NCI-H510A (cell line): ENCODE measurements at places on chromosomes 3 and 15.
A peak's percentile ranks its signal among the peaks of the same experiment; 100 is the strongest.

DNA sequence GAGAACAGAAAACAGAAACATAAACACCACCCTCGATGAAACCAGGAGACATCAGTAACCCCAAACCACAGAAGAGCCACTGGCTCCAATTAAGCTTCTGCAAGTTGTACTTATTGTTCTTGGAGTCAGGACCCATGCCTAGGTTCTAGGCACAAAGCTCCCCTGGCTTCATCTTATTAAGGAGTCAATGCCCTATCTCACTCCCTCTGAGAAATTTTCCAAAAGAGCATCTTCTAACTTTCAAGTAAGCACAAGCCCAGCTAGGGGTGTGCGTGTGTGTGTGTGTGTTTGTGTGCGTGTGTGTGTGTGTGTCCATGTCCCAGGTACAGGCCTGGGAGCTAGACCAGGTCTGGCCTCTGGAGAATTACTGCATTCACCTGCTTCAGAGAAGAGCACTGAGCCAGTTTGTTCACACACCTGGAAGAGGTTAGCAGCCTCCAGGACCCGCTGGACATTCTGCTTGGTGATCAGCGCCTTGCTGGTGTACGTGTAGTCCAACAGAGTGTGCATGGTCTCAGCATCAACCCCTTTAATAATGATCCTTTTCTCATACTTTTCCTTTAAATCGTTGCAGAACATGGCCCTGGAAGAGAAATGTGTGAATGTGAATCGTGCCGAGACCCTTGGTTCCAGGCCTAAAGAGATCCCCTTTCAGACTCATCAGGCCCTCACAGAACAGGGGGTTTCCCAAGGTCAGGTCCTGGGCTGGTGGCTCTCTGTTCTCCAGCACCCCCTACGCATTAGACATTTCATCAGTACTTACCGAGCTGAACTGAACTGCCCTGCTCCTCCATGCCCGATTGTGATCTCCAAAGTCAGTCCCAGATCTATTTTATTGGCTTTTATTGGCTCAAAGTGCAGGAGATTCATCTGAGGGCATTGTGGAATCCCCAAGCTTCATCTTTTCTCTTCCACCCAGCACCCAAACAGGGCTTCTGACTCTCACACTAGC lies 27.8 kb downstream of the KLHL6 start:
- no peak for DNase-seq

GRCh38 chr3:33989229-33989628 lies 190.8 kb downstream of the PDCD6IP start:
- no peak for DNase-seq

DNA sequence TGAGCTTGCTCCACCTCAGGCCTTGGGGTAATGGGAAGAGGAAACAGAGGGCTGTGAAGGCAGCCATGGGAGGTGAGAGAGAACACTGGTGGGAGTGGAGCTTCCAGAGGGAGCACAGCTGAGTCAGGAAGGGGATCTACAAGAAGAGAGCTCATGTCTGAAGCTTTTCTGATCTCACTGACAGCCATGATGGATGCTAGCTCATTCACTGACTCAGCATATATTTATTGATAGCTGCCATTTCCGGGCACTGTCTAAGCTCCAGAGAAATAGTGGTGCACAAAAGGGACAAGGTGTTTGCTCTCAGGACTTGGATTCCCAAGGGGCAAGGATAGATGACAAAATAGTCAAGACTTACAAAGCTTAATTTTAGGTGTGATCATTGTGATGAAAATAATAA lies 218.8 kb downstream of the CLSTN2 start:
- DNase-seq = no peak

DNA sequence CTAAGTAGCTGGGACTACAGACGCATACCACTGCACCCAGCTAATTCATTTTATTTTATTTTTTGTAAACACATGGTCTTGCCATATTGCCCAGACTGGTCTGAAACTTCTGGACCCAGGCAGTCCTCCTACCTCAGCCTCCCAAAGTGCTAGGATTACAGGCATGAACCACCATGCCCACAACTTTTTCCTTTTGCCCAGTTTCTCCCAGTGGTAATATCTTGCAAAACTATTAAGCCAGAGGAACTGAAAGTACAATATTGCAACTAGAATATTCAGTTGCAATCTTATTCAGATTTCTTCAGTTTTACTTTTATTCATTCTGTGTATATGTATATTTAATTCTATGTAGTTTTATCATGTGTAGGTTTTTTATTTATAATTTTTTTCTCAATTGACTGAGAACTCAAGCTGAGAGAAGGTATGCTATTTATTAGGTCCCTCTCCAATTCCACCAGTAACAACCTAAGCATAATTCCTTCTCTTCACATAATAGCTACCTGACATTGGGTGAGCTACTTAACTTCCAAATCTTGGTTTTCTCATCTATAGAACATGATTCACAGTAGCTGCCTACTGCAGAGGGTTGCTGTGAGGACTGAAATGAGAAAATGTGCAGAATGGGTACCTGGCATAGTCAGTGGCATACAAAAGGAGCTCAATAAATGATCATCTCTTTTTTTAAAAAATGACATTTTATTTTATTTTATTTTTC lies 30.8 kb downstream of the KLHL18 start:
- no peak for DNase-seq

- DNase-seq = no peak
Observed at GRCh38 chr3:194233150-194233549, 97.2 kb downstream of the HES1 start.

GRCh38 chr15:62417439-62417838 lies 252.4 kb upstream of the C2CD4B start:
- no peak for DNase-seq

DNA sequence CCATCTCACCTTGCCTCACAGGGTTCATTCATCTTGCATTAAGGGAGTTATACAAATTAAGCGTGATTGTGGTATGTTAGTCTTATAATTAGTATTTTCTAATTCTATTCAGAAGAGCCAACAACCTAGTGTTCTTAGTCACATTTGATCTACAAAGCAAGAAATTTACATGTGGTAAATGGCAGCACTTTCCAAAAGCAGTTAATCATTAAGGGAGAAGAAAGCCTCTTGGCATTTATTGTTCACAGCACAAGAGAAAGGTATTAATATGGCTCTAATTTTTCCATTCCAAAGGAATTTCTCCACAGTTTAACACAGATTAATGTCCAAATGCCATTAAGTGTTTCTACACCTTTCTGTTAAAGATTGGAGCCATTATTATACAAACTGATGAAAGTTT lies 1077.1 kb downstream of the ZPLD1 start:
- DNase-seq = no peak

DNA sequence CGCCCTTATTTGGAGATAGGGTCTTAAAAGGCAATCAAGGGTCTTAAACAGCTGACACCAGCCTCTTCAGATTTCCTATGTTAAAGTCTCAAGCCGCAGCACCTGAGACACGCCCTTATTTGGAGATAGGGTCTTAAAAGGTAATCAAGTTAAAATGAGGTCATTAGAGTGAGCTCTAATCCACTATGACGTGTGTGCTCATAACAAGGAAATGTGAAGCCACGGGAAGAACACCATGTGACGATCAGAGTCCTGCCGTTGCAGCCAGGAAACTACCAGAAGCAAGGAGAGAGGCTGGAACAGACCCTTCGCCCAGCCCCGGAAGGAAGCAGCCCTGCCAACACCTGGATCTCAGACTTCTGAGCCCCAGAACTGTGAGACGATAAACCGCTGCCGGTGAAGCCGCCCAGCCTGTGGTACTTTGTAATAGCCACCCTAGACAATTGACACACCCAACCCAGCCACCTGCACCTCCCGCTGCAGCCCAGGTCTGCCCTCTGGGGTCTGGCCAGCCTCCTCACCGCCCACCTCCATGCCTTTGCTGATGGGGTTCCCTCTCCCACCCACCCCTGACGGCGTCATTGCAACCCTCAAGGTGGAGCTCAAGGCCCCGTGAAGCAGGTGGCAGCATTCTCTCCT lies 137.9 kb downstream of the MEGF11 start:
- no peak for DNase-seq

- DNase-seq = peak; percentile 51
Observed at GRCh38 chr3:39447637-39448483, 19.6 kb upstream of the MOBP start.

GRCh38 chr3:34419801-34420200 lies 621.4 kb downstream of the PDCD6IP start:
- DNase-seq = no peak

- peak; percentile 68 for DNase-seq
Observed at GRCh38 chr15:53658827-53659555, 100.5 kb downstream of the WDR72 start.

- DNase-seq = no peak
Observed at GRCh38 chr3:48636149-48636655, 941 bp upstream of the SLC26A6 start.

- no peak for DNase-seq
Observed at GRCh38 chr15:25693321-25694238, 169.5 kb downstream of the ATP10A start.

DNA sequence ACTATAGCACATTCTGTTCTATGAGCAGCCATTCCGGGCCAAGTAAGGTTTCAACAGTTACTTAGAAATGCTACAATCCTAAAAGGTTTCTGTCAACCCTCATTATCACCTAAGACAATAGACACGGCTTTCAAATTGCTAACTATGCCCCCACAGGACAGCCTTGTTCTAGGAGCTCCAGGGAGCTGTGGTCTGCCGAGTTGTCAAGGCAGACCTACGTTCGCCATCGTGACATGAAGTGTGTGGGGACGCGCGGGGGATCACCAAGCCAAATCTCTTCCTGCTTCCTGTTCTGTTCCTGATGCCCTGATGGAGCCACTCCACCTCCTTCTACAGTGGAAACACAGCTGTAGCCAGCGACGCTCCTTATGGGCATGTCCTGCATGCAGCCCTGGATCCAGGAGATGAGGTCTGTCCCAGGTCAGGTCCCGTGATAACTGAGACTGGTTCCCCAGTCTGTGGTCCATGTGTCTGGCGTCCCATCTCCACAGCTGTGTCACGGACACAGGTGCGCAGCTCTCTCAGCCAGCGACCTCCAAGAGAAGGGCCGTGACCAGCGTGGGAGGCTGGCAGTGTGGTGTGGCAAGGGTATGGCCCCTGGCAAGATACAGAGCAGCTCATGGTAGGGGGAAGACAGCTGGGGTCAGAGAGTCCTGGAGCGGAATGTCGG lies 82.8 kb downstream of the PCSK6 start:
- no peak for DNase-seq

DNA sequence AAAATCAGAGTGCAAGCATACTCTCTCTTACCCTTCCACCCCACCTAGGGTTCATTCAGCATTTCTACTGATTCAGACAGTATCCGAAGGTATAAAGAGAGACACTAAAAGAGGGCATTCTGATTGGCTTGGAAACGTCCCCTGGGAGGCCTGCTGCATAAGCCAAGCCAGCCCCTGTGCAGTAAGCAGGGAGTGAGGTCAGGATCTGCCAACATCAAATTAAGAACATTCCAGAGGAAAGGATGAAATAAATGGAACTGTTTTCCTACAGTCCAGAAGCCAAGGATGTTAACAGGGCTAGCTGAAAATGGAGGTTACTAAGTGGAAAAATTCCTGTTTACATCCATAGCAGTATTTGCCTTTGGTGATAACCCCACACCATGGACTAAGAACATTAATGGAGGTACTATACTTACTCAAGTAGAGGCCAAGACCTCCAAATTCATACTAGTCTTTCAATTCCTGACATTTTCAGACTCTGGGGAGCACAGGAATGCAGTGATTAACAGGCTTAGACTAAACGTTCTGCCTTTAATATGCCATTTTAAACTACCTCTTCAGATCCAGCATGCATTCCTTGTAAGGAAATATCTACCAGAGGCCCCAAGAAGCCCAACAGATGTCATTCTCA lies 34.5 kb downstream of the NPTN start:
- no peak for DNase-seq

GRCh38 chr15:40921949-40922607 lies 7.1 kb upstream of the DLL4 start:
- DNase-seq = no peak

- no peak for DNase-seq
Observed at GRCh38 chr3:119329551-119329950, 35.4 kb downstream of the ARHGAP31 start.

DNA sequence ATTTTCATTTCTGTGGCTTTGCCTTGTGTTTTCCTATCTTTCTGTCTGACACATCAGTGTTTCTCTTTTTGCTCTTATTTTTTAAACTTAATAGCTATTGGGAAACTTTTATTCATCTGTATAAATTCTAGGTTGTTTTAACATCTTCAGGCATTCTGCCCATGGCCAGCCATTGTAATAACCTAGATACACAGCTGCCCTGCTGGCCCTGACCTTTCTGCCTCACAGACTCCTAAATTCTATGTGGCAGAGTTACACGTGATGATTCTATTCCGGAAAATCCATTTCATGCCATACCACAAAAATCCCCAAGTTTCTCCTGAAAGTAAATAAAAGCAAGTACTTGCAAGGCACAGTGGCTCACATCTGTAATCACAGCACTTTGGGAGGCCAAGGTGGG lies 150.1 kb downstream of the UACA start:
- DNase-seq = no peak

- no peak for DNase-seq
Observed at GRCh38 chr15:32856753-32857152, 138.9 kb downstream of the GREM1 start.
